NCI-H187 (cell line): ENCODE measurements at places on chromosomes 2 and 18.

GRCh38 chr2:133411857-133412256 lies 156.4 kb downstream of the NCKAP5 start:
- DNase-seq: no peak

DNA sequence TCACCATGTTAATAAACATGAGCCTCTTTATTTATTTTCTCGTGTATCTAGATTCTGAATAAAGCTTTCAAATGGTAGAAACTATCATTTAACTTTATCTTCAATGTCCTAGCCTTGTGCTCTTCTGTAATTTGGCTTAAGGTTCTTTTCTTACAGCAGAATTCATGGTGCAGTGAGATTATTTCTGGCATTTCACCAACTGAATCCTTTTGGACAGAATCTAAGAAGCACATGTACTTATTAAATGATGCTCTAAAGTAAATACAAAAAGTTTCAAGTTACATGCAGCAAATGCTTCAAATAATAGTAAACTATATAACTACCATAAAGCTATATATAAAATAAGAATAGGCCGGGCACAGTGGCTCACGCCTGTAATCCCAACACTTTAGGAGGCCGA lies 65.9 kb downstream of the AP1S3 start:
- DNase-seq: no peak

DNA sequence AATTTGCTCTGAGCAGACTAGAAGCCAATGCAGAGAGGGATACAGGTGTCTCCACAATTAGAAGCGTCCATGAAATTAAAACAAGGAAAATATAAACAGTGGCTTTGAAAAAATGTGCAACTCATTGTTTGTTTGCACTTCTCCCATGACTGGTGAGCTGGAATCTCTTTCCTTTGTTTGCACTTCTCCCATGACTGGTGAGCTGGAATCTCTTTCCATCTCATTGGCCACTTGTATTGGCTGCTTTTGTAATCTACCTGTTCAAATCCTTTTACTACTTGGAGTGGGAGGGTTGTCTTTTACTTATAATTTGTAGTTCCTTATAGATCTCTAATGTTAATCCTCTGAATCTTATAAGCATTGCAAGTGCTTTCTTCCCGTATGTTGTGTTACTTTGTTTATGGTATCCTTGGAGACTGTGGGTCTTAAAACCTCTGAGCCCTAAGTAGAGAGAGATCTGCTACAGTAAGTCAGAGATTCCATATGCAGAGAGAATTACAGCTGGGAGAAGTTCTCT lies 94.1 kb downstream of the RTN4 start:
- no peak for DNase-seq

- DNase-seq: no peak
Observed at GRCh38 chr2:88077080-88077479, 9.5 kb downstream of the SMYD1 start.
